ENCODE measurements at places on chromosomes 11 and 22.
A peak's percentile ranks its signal among the peaks of the same experiment; 100 is the strongest.

DNA sequence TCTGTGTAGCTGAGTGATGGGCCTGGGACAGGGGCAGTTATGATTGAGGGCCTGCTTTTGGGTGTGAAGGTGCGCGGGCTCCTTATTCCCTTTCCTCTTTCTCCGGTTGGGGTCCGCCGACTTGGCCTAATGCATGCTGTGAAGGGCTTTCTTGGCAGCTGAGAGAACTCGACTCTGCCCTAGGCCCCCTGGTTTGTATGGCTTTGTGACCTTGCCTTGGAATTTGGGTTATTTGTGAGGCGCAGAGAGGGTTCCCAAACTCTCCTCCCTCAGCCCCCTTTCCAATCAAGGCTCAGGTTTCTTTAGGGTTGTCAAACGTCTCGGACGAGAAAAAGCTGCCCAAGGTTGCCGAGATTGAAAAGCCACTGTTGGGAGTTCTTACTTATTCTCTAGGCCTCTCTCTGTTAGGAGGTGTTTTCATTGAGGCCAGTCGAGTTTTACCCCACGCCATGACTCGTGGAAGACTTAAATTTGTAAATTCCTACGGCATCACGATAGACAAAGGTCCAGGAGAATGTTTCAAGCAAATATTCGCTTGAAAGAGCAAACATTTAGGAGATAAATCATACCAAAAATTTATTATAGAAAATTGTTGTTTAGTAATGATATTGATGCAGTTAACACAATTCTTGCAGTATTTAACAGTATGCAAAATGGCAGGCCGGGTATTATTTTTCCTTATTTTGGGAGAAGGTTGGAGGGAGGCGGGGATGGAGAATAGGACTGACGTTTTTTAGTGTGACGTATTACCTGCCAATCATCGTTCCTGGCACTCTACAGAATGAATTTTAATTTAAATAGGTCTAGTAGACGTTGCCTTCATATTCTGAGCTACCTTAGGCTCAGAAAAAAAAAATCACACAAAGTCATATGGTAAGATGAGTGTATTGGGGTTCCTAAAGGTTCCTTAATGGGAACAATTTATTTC is 689 bp downstream of the PDHX start:
- no peak for DNase-seq

- no peak for DNase-seq
These were observed 84.1 kb downstream of the NXPE2 start for GRCh38 chr11:114762408-114762807.

GRCh38 chr22:36765131-36765942 is 10.6 kb downstream of the IFT27 start:
- DNase-seq: no peak

DNA sequence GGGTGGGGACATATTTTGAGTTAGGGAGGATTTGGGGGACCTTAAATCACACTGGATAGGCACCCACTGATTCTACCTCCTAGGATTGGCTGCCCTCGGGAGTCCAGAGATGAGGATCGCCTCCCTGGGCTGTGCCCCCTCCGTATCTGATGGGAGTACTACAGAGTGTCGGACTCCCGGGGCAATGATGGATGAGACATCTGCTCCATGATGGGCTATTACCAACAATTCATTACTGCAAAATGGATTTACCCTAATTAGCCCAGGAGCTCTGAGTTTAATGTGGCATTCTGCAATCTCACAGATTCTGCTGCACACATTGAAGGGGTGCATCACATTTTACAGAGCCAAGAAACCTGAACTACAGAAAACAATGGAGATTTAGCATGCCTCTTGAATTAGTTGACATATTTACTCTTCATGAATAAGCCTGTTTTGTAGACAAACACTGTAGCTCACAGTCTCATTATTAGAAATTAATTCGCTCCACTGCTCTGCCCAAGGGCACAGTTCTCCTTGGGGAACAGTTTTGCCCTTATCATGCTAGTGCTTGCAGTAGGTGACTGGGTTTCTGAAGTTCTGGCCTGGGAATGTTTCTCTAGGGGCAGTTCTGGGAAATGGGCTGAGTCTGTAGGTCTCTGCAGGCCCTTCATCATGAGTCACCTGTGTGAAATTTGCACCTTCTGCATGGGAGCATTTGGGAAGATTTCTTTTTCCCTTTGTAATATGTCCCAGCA is 217.1 kb upstream of the PLET1 start:
- DNase-seq: no peak

DNA sequence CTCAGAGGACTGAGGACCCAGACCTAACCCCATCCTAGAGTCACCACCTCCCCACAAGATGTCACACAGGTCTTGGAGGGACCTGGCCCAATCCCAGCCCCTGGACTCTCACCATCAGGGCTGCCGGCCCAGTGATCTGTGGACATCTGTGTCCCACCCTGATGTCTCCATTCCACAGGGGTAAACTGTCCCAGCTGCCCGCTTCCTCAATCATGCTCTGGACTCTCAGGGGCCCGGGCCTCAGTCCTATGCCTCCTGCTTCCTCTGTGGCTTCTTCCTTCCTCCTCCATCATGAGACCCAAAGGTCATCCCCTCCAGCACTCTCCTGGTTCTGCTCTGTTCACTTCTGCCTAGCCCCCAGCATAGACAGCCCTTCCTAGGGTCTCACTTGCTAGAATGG is 32.2 kb downstream of the ARAP1 start:
- DNase-seq: no peak

- no peak for DNase-seq
These were observed 8.4 kb upstream of the MN1 start for GRCh38 chr22:27809700-27810608.

GRCh38 chr11:16956538-16957153 is 57.6 kb downstream of the PLEKHA7 start:
- no peak for DNase-seq

DNA sequence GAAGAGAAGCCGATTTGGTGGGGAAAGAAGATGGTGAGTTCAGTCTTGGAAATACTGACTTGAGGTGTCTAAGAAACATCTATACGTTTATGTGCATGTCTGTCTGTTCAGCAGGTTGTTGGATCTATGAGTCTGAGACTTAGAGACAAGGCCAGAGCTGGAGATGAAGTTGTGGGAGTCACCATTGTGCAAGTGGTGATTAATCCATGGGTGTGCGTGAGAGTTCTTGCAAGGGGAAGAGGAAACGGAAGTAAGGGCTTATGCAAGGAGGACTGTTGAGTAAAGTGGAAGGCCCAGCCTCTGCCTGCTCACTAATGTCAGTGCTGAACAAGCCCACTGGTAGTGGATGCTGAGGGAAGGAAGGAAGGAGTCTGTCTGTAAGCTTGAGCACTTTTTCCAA is 9.7 kb downstream of the TMEM45B start:
- no peak for DNase-seq

DNA sequence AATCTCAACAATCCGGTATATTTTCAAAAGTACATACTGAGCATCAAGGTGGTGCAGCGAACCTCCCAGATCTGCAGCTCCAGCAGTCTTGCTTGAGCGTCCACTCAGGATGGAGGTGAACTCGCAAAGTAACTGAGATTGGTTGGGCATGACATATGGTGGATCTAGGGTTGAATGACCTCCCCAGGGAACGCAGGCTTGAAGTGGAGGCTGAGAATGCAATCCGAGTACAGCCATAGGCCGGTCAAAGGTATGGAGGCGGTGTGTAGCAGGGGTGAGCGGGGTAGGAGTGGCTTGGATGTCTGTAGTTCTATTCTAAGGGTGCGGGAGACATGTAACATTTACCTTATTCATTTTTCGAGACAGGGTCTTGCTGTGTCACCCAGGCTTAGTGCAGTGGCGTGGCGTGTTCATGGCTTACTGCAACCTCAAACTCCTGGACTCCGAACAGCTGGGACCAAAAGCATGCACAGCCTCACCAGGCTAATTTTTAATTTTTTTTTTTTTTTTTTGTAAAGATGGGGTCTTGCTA is 631 bp upstream of the C22orf39 start:
- DNase-seq: no peak

- DNase-seq: peak; percentile 50
These were observed 396 bp downstream of the OSBP start for GRCh38 chr11:59615120-59615636.

- DNase-seq: no peak
These were observed 116.7 kb upstream of the OPCML start for GRCh38 chr11:133649040-133649439.

DNA sequence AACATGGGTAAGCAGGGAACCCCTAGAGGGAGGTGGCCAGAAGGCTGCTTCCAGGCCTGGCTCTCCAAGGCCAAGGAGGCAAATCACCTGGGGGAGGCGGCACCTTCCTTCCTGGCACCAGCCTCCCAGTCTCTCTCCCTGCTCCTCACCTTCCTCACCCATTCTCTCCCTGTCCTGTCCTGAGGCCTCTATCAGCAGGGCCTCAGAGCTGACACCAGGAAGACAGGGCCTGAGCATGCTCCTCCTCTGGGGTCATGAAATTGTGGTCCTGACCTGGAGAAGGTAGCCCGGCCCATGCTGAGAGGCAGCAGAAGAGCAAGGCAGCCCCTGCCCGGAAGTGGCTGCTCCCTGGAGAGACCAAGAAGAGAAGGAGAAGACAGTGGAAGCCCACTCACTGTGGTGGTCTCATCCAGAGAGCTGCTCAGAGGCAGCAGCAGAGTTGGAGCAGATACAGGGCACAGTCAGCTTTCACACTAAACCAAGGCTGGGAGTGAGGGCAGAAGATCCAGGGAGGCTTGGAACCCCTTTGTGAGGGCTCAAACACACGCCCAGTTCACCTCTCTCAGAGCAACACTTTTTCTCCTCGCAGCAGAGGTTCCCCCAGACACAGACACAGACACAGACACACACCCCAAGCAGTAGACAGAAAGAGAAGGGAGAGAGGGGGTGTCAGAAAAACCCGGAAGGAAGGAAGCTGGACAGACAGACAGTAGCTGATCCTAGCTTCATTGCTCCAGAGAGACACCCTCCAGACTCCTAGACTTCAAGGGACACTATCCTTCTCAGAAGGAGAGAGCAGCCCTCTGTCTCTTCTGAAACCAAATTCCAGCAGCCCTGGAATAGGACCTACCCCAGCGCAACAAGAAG is 1.8 kb downstream of the BCL9L start:
- no peak for DNase-seq

DNA sequence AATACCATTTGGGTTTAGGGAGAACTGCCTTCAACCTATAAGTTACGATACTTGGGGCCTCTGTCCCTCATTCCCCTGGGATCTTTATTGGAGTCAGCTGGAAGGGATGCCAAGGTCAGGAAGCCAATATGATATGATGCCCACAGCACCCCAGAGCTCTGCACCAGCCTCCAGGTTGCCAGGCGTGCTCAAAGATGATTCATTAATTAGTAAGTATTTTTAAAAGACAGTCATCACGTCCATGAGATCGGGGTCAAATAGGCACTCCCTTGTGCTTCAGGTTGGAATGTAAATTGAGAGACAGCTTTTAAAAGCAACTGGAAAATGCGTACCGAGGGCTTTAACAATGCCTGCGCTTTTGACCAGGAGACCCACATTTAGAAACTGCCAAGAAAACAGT is 57.0 kb upstream of the CD5 start:
- DNase-seq: no peak

DNA sequence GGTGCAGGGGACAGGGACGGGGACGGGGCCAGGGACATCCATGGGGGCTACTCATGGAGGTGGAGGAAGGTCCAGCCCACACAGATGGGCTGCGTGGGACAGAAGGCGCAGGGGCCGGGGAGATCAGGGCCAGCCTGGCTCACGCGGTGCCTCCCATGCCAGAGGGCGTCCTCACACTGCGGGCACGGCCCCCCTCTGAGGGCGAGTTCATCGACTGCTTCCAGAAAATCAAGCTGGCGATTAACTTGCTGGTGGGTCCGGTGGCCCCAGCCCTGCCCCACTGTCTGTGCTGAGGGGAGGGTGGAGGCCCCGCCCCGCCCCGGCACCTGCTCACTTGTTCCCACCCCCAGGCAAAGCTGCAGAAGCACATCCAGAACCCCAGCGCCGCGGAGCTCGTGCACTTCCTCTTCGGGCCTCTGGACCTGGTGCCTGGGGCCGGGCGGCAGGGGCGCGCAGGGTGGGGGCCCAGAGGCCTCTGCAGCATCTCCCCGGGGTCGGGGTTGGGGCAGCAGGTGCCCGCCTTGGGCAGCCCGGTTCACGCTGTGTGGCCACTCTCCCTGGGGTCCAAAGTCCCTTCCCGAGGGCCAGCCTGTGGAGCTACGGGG is 15.8 kb downstream of the EPS8L2 start:
- peak; percentile 32 for DNase-seq

DNA sequence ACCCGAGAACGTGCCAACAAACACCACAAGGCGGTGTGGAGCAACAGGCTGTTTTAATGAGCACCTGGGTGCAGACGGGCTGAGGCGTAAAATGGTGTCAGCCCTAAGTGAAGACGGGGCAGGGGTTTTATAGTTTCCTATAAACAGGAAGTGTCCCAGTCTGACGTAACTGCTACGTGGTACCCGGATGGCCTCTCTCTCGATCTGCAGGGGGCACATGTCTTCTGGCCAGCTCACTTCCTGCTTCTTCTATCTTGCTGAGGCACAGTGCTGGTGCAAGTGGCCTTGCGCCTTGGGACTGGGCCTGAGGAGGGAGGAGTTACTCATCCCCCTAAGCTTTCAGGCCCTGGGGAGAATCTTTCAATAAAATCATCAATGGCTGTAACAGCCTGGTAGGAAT is 20.9 kb downstream of the OOSP3 start:
- no peak for DNase-seq

DNA sequence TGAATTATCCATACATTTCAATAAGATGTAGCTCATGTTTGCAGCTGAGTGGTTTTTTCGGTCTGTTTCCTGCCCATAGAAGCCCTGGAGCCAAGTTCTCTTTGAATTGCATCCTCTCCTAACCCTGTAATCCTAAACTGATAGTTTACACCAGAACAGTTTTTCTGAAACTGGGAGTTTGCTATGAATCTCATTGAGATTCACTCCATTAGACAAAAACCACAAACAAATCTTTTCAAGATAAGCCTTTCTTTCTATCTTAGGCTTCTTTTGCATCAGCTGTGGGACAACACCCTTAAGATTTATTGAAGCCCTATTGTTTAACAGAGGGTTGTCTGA is 324.8 kb downstream of the DYNC2H1 start:
- no peak for DNase-seq

DNA sequence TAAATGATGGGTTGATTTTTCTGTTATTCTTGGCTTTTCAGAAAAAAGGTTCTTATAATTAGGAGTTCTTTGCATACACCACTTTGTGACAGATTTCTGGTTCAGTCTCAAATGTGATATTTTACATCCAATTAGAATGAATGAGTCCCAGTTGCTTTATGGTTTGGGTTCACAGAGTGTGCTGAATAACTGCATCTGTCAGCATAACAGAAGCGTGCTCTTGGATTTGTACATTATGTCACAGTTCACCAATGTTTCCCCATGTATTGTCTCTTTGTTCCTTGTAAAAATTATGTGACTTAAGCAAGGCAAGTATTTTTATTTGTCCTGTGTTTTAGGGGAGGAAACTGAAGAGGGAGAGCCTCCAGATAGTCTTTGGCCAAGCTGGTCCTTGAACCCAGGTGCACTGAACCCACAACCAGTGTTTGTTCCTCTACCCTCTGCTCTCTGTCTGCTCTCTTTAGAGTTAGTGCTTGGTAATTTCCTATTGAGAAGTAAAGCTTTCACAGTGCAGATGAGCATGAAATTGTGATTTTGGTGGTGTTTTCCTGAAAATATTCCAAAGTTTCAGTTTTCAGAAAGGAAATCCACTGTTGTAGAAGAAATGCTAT is 107.5 kb downstream of the TBC1D22A start:
- no peak for DNase-seq

- no peak for DNase-seq
These were observed 105.7 kb upstream of the TMEM45B start for GRCh38 chr11:129709801-129710398.

GRCh38 chr11:69290806-69291205 is 3.1 kb upstream of the MYEOV start:
- DNase-seq: no peak
